ENCODE measurements at places on chromosomes 4 and X.

GRCh38 chrX:118420462-118420861 is 74.6 kb downstream of the WDR44 start:
- DNase-seq = no peak

- no peak for DNase-seq
Measured at GRCh38 chrX:39693298-39693697, 404.5 kb downstream of the BCOR start.

- no peak for DNase-seq
Measured at GRCh38 chr4:55122235-55122634, 3.2 kb downstream of the KDR start.

GRCh38 chrX:10507181-10507580 is 113.2 kb downstream of the MID1 start:
- no peak for DNase-seq

DNA sequence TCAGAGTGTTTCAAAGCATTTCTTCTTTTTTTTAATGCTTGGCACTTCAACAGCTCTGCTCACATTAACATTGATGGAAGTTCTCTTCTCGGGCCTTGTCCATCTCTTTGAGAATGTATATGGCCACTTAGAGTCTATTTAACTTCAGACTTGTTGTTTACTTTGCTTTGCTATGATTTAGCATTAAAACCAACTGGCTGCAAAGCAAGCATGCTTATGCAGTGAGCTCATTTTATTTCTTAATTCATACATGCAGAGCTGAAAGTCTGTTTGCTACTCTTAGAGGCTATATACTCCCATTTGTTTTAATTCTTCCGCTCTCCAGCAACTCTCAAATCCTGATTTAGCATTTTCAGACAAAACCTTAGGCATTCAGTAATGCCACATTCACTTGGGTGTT is 107.6 kb upstream of the PACRGL start:
- peak; percentile 26 for DNase-seq

GRCh38 chr4:145315811-145316225 is 135.4 kb upstream of the OTUD4 start:
- peak; percentile 48 for DNase-seq

GRCh38 chrX:9519546-9520216 is 54.8 kb downstream of the TBL1X start:
- DNase-seq = peak; percentile 50

GRCh38 chr4:182918044-182918607 is 940 bp upstream of the DCTD start:
- DNase-seq = no peak
